GM13976 (cell line): ENCODE measurements at places on chromosomes 16 and 17.

- peak; percentile 45 for DNase-seq
Observed at GRCh38 chr17:35243561-35244340, 879 bp downstream of the SLFN5 start.

GRCh38 chr16:75088216-75088615, 28.4 kb downstream of the LDHD start:
- DNase-seq = no peak

DNA sequence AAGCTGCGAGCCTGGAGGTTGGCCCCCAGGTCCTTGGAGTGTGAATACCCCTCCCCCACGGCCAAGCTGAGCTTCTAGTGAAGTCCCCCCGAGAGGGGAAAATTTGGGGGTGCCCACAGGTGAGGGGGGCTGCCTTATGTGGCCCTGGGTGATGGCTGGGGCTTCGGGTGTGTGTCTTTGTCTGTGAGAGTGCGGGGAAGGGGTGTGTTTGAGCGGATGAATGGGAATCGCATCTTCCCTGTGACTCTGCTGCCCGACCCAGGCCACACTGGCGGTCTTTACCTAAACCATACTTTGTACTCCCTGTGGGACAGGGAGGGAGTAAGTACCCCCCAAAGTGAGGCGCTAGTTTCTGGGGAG, 1.3 kb downstream of the SBK1 start:
- DNase-seq = no peak

GRCh38 chr16:14428043-14428442, 202.0 kb downstream of the PARN start:
- no peak for DNase-seq

- no peak for DNase-seq
Observed at GRCh38 chr17:57363998-57364643, 107.8 kb downstream of the MSI2 start.

DNA sequence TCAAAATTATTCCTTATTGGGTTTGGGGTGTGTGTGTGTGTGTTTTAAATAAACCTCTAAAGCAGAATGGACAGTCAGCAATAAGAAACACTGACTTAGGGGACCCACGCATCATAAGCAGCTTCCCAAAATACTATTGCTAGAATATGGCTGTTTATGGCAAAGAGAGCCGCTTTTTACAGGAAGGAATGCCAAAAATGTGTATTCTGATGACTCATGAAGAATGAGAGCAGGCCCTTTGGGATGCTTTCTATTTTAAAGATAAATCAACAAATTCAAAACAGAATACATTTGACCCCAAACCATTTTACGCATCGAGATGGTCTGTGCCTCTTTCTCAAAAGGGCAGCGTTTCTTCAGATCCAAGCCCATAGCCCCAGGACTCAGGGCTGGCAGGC, 37.5 kb downstream of the ARHGAP17 start:
- DNase-seq = no peak

DNA sequence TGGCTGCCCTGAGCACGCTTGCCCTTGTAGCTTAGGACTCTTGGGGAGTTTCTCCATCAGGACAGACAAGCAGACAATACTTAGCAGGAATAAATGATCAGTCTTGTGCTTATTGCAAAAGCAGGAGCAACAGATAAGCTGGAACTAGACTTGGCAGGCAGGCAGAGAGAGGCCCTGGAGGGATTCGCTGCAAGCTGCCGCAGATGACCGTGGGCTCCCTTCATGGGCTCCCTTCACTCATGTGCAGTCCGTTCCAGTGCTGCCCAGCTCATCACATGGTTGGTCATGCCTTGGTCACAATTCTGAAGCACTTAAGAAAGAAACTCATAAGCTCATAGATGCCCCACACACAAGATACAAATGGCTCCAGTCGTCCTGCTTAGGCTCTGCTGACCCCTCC, 2.4 kb upstream of the SLC5A10 start:
- DNase-seq = no peak

DNA sequence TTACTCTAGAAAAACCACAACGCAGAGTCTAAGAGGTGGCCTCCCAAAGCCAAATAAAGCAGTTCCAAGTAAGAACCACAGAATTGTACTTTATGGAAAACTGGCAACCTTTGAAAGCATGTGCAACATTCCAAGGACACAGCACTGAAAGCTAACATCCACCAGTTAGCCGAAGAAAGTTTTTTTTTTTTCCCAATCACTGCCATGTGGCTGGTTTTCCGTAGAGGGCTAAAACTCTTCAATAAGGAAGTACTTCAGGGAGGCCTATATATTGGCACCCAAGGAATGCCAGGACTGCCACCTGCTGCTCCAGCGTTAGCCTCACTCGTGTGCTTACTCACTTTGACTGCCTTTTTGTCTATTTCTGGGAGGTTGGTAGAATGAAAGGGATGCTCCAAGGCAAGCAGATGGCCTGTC, 25.2 kb downstream of the CEP95 start:
- no peak for DNase-seq
